Daoy (cell line): ENCODE measurements at places on chromosomes 11 and 22.

DNA sequence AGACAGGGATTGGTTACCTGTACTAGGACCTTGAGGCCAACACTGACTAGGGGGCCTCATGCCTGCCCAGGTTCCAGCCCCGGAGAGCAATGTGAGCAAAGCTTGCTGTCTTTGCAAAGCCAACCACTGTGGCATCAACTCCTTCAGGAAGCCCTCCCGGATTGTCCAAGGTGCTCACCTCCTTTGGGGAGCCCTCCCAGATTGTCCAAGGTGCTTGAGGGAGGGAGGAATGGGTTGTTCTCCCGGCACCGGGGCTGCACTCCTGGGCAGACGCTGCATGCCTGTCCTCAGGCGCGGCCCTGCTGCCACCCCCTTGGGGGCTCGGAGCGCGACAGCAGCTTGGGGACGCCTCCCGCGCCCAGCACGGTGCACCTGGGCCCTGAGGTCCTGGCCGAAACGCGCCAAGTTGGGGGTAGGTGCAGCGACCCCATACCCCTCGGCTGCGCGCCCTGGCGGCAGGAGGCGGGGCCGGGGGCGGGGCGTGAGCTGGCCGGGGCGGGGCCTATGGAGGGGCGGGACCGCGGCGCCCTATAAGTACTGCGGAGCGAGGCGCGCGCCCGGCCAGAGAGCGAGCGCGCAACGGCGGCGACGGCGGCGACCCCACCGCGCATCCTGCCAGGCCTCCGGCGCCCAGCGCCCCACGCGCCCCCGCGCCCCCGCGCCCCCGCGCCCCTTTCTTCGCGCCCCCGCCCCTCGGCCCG, at the start of gene CD81:
TSS of gene CD81 (plus strand) at position 560 of the 701 bp plus-strand sequence. CDS start 240 bp downstream, outside the sequence.
- peak; percentile 32 for DNase-seq

GRCh38 chr22:45688600-45689080, 17.0 kb downstream of the ATXN10 start:
- DNase-seq, result peak; percentile 64

DNA sequence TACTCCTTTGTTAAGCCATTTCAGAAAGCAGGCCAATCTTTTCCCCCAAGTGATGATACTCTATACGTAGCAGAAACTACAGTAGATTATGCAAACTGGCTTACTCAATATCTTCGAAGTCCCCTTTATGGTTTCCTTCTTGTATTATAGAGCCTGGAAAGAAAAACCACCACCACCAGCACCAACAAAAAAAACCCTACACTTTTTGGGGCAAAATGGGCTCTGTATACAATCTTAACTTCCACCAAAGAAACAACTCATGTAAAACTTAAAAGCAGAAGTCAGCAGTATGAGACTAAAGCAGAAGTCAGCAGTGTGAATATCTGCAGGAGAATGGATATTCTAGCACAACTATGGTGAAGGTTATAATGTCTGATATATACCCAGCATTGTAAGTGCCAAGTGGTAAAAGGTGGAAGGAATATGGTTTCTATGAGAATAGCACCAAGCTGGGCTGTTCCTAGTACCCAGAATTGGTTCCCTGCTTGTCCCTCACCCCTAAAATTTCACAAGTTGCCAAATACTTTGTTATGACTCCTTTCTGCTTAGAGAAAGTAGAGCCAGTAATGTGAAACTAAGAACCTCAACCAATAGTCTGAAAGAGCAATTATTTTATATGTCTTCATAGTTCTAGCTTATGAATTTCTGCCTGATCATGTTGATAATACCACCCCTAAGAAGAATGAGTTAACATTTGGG, 252.1 kb downstream of the SBF2 start:
- no peak for DNase-seq

GRCh38 chr11:93984196-93984567, 37.0 kb upstream of the HEPHL1 start:
- no peak for DNase-seq

- DNase-seq, result peak; percentile 56
These were observed 44.6 kb upstream of the PPARA start for GRCh38 chr22:46105494-46106278.

- peak; percentile 94 for DNase-seq
These were observed 31.1 kb downstream of the DKK3 start for GRCh38 chr11:11977206-11977938.

GRCh38 chr11:125162743-125163142, 1.8 kb upstream of the PKNOX2 start:
- no peak for DNase-seq

DNA sequence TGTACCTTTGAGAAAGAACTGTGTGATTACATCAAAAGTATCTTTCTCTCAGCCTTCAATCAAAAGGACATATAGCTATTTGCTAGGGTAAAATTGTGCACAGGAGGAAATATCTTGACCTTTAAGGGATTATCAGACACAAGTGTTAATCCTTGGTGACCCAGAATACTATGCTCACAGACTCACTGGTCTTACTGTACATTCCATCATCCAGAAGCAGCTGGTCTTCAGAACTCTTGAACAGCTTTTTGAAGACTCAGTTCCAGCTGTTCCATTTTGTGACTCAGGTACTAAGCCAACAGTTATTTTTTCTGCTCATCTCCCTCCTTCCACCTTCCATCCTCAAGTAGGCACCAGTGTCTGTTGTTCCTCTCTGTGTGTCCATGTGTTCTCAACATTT, 19.8 kb downstream of the ZBED5 start:
- no peak for DNase-seq

DNA sequence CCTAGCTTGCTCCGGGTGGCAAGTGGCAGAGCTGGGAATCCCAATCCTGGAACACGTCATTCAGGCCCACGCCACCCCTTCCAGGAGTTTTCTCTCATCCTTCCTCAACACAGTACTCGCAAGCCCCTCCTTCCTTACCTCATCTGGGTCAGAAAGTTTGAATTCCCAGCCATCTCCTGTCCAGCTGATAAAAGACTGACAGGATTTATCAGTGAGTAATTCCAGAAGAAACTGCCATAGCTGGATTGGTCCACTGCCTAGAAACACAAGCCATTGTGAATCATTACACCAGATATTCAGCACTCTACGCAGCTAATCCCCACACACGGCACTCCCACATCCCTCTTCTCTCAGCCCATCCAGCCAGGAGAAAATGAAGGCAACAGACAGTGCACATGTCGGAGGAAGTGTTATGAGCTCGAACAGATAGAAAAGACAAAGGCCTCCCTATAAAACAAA, 124.0 kb downstream of the ETS1 start:
- peak; percentile 87 for DNase-seq

- no peak for DNase-seq
These were observed 110.0 kb upstream of the GAL start for GRCh38 chr11:68574308-68574707.

- peak; percentile 37 for DNase-seq
These were observed 331.8 kb upstream of the SYN3 start for GRCh38 chr22:33389936-33390335.

DNA sequence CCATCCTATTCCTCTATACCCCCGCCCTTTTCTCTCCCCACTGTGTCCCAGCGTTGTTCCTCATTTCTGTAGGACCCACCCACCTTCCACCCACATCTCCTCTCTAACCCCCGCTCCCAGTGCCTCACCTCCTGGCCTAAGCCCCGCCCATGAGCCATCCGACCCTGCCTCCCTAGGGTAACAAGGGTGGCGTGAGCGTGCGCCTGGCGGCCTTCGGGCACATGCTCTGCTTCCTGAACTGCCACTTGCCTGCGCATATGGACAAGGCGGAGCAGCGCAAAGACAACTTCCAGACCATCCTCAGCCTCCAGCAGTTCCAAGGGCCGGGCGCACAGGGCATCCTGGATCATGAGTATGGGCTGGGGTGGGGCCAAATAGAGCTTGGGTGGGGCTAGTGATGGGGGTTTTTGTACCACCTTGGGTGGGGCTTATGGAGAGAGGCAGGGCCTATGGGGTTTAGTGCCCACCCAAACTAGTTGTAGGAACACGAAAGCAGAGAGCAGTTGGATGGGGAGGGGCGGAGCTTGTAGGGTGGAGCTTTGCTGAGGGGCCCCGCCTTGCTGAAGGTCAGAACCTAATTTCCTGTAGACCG, 4.5 kb downstream of the INPP5J start:
- DNase-seq, result no peak

GRCh38 chr11:71305041-71305440, 52.7 kb upstream of the SHANK2 start:
- no peak for DNase-seq

DNA sequence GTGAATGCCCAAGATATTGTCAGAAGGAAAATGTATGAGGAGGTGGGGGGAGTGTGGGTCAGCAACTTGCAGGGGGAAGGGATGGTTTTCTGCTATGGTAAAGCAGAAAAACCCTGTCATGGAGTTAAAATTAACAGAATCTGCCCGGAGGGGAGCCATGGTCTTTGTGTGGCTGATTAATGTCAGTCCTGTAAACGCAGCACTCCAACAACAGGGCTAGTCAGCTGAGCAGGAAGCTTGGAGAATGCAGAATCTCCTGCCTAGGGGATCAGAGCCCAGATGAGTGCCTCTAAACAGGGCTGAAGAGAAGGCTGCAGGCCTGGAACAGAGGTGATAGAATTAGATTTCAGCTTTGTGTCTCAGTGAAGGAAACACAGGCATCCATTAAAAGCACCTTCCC, 140.9 kb upstream of the MTNR1B start:
- DNase-seq, result no peak

- peak; percentile 46 for DNase-seq
These were observed 6.2 kb downstream of the MRGPRD start for GRCh38 chr11:68974421-68975194.

DNA sequence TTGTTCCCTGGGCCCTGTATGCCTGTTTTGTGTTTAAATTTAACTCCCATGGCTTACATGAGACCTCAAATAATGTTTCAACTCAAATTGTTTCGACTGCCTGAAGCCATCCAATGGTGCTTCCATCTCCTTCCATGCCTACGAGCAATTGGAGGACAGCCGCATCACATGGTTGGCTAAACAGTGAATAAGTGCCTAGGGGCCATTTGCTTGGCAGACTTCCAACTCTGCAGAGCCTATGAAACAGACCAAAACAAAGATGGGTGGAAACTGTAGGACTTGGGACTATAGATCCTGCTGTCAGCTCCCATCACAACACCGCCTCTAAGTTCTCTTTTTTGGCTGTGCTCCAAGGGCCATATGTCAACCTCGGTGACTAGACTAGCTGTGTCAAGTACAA, 84.1 kb downstream of the PARVA start:
- no peak for DNase-seq

GRCh38 chr11:84408946-84409411, 1122.8 kb upstream of the CCDC90B start:
- no peak for DNase-seq

GRCh38 chr22:49691256-49691655, 136.4 kb downstream of the BRD1 start:
- DNase-seq, result no peak

GRCh38 chr11:120662071-120662676, 150.6 kb downstream of the GRIK4 start:
- DNase-seq, result no peak

DNA sequence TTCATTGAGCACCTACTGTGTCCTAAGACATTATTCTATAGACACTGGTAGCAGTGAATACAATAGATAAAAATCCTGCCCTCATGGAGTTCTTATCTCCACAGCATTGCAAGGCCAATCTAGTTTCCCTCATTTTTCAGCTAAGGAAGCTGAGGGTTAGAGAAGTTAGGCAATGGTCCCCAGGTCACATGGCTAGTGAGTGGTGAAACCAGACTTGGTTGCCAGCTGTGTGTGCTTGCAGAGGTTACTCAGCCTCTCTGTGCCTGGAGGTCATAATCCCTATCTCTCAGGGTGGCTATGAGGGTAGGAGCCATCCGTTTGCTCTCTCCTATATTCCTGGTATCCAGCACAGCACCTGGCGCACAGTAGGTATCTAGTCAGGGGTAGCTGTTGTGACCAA, 147.7 kb upstream of the SEZ6L start:
- no peak for DNase-seq

- DNase-seq, result no peak
These were observed 40.6 kb upstream of the TNRC6B start for GRCh38 chr22:40137132-40137531.

GRCh38 chr11:120219938-120220746, 9.3 kb downstream of the OAF start:
- DNase-seq, result no peak

DNA sequence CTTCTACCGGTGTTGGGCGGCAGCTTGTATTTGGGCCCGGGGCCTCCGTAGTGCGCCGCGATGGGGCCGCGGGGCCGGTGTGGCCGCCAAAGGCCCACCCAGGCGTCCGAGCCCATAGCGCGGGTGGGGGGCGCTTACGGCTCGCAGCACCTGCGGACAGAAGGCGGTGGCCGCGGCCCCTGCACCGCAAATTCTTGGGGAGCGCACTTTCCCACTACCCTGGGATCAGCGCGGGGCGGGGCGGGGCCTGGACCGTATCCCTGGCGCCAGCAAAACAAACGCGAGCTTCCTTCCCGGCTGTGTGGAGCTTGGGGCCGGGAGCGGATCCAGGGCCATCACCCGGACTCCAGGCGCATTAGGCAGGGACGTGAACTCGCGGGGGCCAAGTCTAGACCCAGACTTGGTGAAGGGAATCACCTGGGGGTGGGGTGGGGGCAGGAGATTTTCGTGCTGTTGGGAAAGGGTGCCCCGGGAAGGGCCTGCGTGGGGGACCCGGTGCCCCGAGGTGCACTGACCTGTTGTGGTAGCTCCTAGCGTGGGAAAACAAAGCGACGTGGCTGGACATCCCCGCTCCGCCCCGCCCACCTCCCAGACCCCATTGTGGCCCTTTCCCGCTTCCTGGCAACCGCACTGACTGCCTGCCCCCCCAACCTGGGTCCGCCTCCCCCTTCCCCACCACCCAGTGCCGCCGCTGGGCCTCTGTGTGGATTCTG, 2.3 kb upstream of the TYMP start:
- peak; percentile 74 for DNase-seq
